Kidney (tissue), 22 donors: ENCODE measurements at places on chromosomes 5 and 9. TPM values are rescaled to one million over a fixed set of nuclear protein-coding genes. Genes with fewer than 3 reads are reported as not detected.

The DHFR gene
- total RNA-seq, result 14.3 TPM

- DNase-seq, result no peak
Observed at GRCh38 chr9:92666236-92666635, 3.7 kb downstream of the IPPK start.

DNA sequence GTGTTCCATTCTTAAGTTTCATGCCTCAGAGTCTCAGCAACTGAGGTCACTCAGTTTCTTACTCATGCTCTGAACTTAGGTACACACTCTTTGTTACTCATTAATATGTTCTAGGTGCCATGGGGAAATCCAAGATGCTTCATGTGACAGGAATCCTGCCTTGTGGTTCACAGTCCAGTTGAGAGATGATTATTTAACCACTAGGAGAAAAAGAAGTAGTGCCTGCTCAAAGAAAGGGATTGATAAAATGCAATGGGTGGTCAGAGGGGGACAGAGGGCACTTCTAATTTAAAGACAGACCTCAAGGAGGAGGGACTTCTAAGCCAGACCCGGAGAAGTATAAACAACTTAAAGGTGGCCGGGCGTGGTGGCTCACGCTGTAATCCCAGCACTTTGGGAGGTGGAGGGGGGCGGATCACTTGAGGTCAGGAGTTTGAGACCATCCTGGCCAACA is 69.0 kb downstream of the UGCG start:
- DNase-seq, result no peak

GRCh38 chr5:134174841-134175839 is 1.6 kb downstream of the SKP1 start:
- DNase-seq, result no peak

DNA sequence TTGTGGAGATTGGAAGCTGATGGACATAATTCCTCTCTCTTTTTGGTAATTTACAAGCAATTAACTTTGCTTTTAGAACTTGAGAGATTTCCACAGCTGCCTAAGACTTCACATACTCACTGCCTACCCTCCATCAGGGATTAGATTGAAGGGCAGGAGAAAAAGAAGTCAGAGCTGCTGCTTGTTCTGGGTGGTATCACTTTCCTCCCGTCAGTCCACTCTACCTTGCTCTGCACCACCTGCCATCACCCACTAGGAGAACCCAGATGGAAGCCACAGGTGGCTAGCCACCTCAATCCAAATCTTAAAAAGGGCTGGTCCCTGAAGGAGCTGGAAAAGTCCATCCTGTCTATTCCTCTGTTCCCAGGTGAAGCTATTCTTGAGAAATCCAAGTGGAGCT is 10.5 kb downstream of the IRF1 start:
- no peak for DNase-seq

DNA sequence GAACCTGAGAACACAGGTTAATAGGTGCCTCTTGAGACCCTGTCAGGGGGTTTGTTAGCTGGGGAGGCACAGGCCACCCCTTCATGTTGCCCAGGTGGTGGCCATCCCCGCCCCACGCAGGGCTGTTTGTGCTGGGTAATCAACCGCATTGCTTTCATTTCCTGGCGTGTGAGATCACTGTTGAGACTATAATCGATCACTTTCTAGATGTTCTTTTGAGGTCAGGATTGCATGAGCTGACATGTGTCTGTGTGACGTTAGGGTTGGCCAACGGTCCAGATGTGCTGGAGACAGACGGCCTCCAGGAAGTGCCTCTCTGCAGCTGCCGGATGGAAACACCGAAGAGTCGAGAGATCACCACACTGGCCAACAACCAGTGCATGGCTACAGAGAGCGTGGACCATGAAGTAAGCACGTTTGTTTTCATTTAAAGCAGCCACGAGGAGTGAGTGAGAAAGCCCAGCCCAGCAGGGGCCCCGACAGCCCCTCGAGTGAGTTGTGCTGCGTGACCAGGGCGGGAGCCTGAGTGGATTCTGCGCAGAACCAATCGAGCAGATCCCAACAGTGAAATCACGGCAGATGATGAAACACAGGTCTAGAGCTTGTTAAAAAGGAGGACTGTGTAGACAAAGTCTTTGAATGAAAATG is 115.0 kb upstream of the CACNA1B start:
- DNase-seq, result no peak
